Posterior vena cava (tissue), 2 donors: ENCODE measurements at places on chromosomes 4 and X. TPM values are rescaled to one million over a fixed set of nuclear protein-coding genes. Genes with fewer than 3 reads are reported as not detected.

Gene PHOX2B
- not detected for total RNA-seq

Gene WFS1
- total RNA-seq = 48.9 TPM

Gene MAGEB4
- total RNA-seq = not detected

Gene USP26
- total RNA-seq = not detected

Gene DMP1
- total RNA-seq = not detected

DNA sequence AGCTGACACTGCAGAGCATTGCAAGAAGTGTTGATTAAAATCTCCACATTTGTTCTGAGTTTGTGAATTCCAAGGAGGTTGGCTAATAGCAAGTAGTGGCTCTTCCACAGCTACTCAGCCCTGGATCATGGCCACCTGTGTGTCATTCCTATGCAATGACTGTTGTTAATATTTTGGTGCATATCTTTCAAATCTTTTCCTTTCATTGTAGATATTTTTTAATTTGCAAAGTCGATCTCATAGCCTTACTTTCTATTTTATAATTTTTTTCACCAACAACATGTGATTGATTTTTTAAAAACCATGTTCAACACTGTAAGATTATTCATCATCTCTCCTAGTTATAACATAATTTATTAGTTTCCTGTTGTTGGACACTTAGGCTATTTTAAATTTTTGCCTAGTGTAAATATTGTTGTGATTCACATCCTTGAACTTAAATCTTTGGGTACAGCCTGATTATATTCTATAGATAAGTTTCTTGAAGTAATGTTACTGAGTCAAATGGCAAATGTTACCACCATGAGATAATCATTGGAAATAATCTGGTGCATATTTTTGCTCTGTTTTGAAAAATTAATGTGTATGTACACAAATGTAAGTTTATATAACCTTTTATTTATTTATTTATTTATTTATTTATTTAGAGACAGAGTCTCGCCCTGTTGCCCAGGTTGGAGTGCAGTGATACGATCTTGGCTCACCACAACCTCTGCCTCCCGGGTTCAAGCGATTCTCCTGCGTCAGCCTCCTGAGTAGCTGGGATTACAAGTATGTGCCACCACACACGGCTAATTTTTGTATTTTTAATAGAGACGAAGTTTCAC, 17.1 kb upstream of the ARHGAP10 start:
- no peak for DNase-seq

DNA sequence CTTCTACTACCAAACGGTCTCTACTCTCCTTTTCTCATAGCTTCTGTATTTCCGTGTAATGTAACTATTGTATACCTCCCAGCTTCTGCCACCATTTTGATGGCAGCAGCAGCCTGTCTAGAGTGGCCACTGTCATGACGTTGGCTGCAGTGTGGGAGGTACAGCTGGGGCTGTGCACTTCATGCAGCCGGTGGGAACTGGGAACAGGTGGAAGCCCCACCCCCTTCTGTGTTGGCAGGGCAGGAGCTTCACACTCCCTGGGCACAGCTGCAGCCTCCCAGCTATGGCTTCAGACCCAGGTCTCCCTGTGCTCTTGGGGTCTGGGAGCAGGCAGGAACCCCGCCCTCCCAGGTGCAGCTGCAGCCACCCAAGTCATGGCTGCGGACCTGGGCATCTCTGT, 49.8 kb upstream of the SEC24B start:
- no peak for DNase-seq

DNA sequence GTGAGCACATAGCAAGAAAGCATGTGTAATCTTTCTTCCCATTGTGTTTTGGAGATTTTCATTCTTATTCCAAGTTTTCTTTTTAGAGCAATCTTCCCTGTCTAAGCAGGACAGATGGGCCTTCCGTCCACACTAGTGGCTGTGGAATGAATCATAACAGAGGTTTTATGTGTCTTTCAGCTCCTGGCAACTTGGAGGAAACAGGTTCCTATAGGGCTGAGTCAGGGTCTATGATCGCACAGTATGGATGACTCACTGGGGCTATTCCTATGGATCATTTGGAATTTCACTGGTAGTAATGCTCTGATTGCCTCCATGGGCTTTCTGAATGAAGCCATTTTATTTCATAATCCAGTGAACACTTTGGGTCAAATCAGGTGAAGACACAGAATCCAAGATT, 51.8 kb upstream of the CBLL2 start:
- DNase-seq = no peak

DNA sequence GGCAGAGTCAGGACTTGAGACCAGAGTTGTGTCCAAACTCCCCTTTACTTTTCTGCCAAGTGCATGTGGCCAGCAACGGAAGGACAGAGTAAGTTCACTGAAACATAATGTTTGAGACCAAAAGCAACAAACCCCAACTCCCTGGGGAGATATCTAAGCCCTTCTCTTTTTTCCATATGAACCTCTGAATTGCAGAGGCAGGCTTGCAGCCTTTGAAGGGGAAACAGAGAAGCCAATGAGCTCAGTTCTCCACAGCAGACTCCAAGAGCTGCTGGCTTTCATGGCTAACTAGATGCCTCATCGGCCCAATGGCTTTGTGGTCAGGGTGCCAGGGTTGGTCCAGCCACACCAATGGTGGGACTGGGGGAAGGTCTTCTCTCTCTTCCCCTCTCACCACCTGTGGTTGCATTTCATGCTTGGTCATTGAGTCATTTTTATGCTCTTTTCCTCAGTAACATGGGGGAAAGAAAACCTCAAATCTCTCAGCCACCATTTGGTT, 34.0 kb downstream of the STARD8 start:
- no peak for DNase-seq

- no peak for DNase-seq
Measured at GRCh38 chrX:52979568-52979967, 21.2 kb upstream of the FAM156A start.
